Naive thymus-derived CD4-positive, alpha-beta T cell (primary cell): ENCODE measurements at places on chromosomes 1 and 21.

DNA sequence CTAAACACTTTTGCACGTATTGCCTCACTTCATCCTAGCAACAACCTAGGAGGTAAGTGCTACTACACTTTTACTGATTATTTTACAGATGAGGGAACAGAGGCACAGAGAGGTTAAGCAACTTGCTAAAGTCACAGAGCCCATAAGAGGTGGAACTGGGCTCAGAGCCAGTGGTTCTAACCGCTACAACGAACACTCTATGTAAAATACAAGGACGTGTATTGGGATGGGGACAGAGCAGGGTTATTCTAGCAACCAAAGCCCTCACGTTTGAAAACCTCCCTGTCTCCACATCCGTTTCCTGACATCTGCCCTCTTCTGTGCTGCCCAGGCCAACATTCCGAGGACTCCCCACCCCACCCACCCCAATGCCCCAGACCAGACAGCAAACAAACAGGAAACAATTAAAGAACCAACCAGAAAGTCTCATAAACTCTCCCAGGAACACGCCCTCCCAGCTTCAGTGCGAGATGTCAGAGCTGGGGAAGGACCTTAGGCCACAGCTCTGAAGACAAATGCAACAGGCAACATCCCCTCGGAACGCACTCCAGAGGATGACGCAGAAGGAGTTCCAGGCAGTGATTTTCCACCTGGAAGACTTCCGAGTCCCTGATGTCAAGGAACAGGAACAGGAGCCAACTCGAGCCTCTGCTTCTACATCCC lies 41.1 kb downstream of the GLIS1 start:
- H3K27me3 ChIP-seq: no peaks in the 10 kb centered on the region
- no peak overlapping the region for H3K4me3 ChIP-seq
- no peak for DNase-seq
- no peaks in the 10 kb centered on the region for H3K36me3 ChIP-seq
- no peaks in the 10 kb centered on the region for H3K4me1 ChIP-seq
- no peak overlapping the region for H3K27ac ChIP-seq

GRCh38 chr1:150567341-150567716 lies 12.1 kb downstream of the MCL1 start:
- peaks cover under 1% of the 10 kb centered on the region for H3K36me3 ChIP-seq
- peak overlapping the region; percentile 73 for H3K4me3 ChIP-seq
- H3K27me3 ChIP-seq: no peaks in the 10 kb centered on the region
- H3K4me1 ChIP-seq: peaks cover 96% of the 10 kb centered on the region
- peak overlapping the region; percentile 97 for H3K27ac ChIP-seq

DNA sequence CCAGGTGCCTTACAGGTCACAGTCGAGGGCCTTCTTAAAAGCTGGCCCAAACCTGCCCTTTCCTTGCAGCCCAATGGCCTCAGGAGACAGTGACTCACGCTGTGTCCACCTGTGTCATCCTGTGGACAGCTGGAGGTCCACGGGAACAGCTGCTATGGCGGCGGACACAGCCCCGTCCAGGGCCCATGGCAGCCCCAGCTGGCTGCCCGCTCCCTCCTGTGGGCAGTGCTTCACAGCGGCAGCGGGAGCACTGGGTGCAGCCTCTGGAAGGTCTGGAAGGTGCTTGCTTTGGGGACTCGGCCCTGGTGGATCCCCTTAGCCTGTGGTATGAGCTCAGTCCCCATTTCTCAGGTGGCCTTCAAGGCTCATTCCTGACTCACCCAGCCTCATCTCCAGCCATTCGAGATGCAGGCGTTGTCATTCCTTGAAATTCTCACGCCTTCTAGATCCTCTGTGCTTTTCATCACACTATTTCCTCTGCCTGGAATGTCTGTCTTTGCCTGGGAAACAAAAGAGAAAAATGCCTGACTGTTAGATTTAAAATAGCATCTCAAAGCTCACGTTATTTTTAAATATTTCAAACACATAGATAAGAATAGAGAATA lies 86.8 kb downstream of the KIF26B start:
- DNase-seq: no peak
- H3K27me3 ChIP-seq: no peaks in the 10 kb centered on the region
- no peaks in the 10 kb centered on the region for H3K36me3 ChIP-seq
- no peak overlapping the region for H3K4me3 ChIP-seq
- H3K4me1 ChIP-seq: no peaks in the 10 kb centered on the region

DNA sequence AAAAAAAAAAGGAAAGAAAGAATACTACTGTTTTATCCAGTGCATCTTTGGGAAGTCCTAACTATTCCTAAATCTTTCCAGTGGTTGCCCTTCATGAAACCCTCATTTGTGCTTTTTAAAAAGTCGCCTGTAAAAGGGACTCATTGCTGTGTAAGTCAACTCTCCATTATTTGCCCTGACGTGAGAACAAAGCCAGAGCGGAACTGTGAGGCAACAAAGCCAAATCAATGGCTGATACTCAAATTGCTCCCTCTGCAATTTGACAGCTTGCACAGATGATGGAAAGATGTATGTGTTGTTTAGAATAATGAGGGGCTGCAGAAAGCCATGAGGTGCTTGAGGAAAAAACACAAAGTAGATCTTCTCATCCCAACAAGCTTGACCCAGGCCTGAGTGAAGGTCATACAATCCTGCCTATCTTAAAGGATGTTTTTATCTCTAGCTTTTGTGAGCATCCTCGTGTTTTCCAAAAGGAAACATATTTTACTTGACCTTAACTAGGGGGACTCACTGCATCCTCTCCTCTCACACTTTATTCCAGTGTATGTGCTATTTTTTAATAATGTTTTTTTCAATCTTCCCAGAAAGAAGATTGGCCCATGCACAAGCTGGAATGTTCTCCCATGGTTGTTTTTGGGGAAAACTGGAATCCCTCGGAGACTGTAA lies 33.4 kb downstream of the SMYD2 start:
- H3K27me3 ChIP-seq: no peaks in the 10 kb centered on the region
- H3K4me1 ChIP-seq: peaks cover 17% of the 10 kb centered on the region
- no peak for DNase-seq
- no peak overlapping the region for H3K4me3 ChIP-seq
- H3K27ac ChIP-seq: no peak overlapping the region

GRCh38 chr1:201696217-201696761 lies 132.7 kb upstream of the IPO9 start:
- no peak overlapping the region for H3K4me3 ChIP-seq
- no peaks in the 10 kb centered on the region for H3K36me3 ChIP-seq
- H3K27me3 ChIP-seq: no peaks in the 10 kb centered on the region
- H3K27ac ChIP-seq: no peak overlapping the region
- no peak for DNase-seq
- no peaks in the 10 kb centered on the region for H3K4me1 ChIP-seq

- H3K27me3 ChIP-seq: no peaks in the 10 kb centered on the region
- H3K4me3 ChIP-seq: no peak overlapping the region
- H3K36me3 ChIP-seq: no peaks in the 10 kb centered on the region
- H3K4me1 ChIP-seq: no peaks in the 10 kb centered on the region
These were observed 152.0 kb upstream of the IGSF21 start for GRCh38 chr1:17955302-17956285.

- H3K4me1 ChIP-seq: no peaks in the 10 kb centered on the region
- DNase-seq: no peak
- no peak overlapping the region for H3K4me3 ChIP-seq
- no peak overlapping the region for H3K27ac ChIP-seq
These were observed 886.9 kb downstream of the AMY1C start for GRCh38 chr1:104636581-104636980.

DNA sequence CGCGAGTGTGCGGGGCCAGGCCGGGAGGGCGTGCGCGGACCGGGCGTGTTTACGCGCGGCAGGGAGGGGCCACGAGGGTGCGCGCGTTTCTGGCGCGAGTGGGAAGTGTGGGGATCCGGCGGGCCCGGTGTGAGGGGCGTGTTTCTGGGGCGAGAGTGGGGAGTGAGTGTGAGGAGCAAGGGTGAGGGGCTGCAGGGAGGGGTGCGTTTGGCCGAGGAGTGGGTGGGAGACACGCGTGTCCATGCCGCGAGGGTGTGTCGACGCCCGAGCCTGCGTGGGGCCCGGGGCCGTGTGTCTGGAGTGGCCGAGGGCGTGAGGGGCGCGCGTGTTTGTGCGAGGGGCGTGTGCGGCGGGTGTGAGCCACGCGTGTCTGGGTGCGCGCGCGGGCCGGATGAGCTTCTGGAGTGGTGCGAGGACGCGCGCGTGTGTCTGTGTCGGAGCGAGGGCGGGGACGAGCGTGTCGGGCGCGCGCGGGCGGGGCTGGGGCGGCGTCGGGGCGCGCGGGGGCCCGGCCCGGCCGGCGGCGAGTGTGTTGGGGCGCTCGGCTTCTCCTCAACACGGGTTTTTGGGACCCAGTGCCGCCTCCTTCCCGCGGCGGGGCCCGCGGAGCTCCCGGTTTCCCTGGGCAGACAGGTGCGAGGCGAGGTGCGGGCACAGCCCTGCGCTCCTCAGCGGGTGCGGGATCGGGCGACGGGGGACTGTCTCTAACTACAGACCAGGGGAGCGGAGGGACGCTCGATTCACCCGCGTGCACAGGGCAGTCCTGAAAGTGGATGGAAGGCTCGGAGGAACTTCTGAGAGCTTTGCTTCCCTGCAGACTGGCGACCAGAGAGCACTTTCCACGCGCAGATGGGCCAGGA lies 65.8 kb upstream of the VAMP3 start:
- peaks cover 27% of the 10 kb centered on the region for H3K27me3 ChIP-seq
- no peak overlapping the region for H3K27ac ChIP-seq
- peak; percentile 53 for DNase-seq
- no peak overlapping the region for H3K4me3 ChIP-seq
- H3K36me3 ChIP-seq: no peaks in the 10 kb centered on the region
- no peaks in the 10 kb centered on the region for H3K4me1 ChIP-seq

- H3K27me3 ChIP-seq: no peaks in the 10 kb centered on the region
- no peaks in the 10 kb centered on the region for H3K36me3 ChIP-seq
- no peak overlapping the region for H3K27ac ChIP-seq
These were observed 7.4 kb downstream of the STX6 start for GRCh38 chr1:181015251-181015615.

- peaks cover 40% of the 10 kb centered on the region for H3K4me1 ChIP-seq
- H3K27me3 ChIP-seq: no peaks in the 10 kb centered on the region
- peak overlapping the region; percentile 76 for H3K4me3 ChIP-seq
- peak overlapping the region; percentile 93 for H3K27ac ChIP-seq
- no peaks in the 10 kb centered on the region for H3K36me3 ChIP-seq
These were observed 1.4 kb upstream of the SSBP3 start for GRCh38 chr1:54407404-54408146.

- no peak for DNase-seq
- no peak overlapping the region for H3K27ac ChIP-seq
- H3K36me3 ChIP-seq: no peaks in the 10 kb centered on the region
- H3K4me1 ChIP-seq: peaks cover 9% of the 10 kb centered on the region
- H3K4me3 ChIP-seq: no peak overlapping the region
These were observed 2.3 kb upstream of the AUNIP start for GRCh38 chr1:25861316-25862286.

GRCh38 chr1:168312718-168313604 lies 32.3 kb downstream of the TBX19 start:
- no peak overlapping the region for H3K4me3 ChIP-seq
- no peaks in the 10 kb centered on the region for H3K4me1 ChIP-seq
- H3K36me3 ChIP-seq: no peaks in the 10 kb centered on the region
- no peak for DNase-seq
- no peak overlapping the region for H3K27ac ChIP-seq

- DNase-seq: no peak
- H3K27ac ChIP-seq: no peak within 1 kb of the TSS
- H3K4me1 ChIP-seq: no peaks in the 10 kb centered on the region
These were observed at the start of gene FMN2 for GRCh38 chr1:240091614-240092300. Gene FMN2 (plus strand): TSS chr1:240091883. CDS start chr1:240092110, 227 bp downstream.

DNA sequence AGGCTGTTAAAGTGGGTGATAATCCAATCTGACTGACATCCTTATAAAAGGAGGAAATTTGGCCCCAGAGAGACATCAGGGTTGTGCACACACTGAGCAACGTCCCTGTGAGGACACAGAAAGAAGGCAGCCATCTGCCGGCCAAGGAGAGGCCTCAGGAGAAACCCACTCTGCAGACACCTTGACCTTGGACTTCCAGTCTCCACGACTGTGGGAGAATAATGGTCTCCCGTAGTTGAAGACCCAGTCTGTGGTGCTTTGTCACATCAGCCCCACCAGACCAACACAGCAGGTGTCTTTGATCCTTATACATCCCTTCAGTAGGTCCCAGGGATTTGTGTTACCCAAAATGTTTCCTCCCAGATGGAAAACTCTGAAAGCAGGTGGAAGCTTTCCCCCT lies 4.2 kb upstream of the DNAJC28 start:
- DNase-seq: no peak
- H3K27me3 ChIP-seq: no peaks in the 10 kb centered on the region
- H3K36me3 ChIP-seq: no peaks in the 10 kb centered on the region
- no peaks in the 10 kb centered on the region for H3K4me1 ChIP-seq
- H3K27ac ChIP-seq: no peak overlapping the region

- peak overlapping the region; percentile 100 for H3K27ac ChIP-seq
- H3K36me3 ChIP-seq: no peaks in the 10 kb centered on the region
- DNase-seq: no peak
- peaks cover 21% of the 10 kb centered on the region for H3K4me1 ChIP-seq
- H3K27me3 ChIP-seq: no peaks in the 10 kb centered on the region
These were observed 822 bp downstream of the MTX1 start for GRCh38 chr1:155209312-155209721.

- no peak for DNase-seq
- no peaks in the 10 kb centered on the region for H3K4me1 ChIP-seq
- no peak overlapping the region for H3K27ac ChIP-seq
- H3K4me3 ChIP-seq: no peak overlapping the region
These were observed 3.8 kb downstream of the CCN1 start for GRCh38 chr1:85584264-85584781.

DNA sequence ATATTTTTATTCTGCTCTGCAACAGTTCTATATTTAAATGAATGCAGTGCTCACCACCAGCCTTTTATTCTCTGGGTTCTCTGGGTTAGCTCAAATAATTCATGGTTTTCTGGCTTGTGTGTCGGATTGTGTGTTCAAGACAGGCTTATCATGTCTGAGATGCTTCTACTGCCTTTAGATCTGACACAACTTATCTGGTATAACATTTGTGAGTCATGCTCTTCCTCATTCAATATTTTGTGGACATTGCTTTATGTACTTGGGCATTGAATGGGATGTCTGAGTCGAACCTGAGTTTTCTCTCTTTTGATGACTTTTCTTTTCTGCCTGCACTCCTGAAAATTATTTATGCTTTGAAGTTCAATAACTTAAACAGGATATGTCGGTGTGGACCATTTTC lies 17.6 kb upstream of the PKP1 start:
- H3K4me3 ChIP-seq: no peak overlapping the region
- H3K4me1 ChIP-seq: no peaks in the 10 kb centered on the region
- no peaks in the 10 kb centered on the region for H3K27me3 ChIP-seq

- no peak overlapping the region for H3K27ac ChIP-seq
- no peaks in the 10 kb centered on the region for H3K36me3 ChIP-seq
- H3K4me1 ChIP-seq: no peaks in the 10 kb centered on the region
- no peak overlapping the region for H3K4me3 ChIP-seq
These were observed 45.6 kb downstream of the GLIS1 start for GRCh38 chr1:53693339-53693738.

GRCh38 chr21:45872902-45873301 lies 108.7 kb upstream of the COL6A1 start:
- H3K4me1 ChIP-seq: no peaks in the 10 kb centered on the region
- no peak overlapping the region for H3K4me3 ChIP-seq
- no peaks in the 10 kb centered on the region for H3K36me3 ChIP-seq
- DNase-seq: no peak
- no peaks in the 10 kb centered on the region for H3K27me3 ChIP-seq
